ENCODE measurements at places on chromosomes 2 and 18. TPM values are rescaled to one million over a fixed set of nuclear protein-coding genes. Genes with fewer than 3 reads are reported as not detected.

The DLGAP1 gene
- not detected for total RNA-seq

The MAP3K20 gene
- 16.8 TPM for total RNA-seq

The FSHR gene
- not detected for total RNA-seq

The NT5C1B gene
- total RNA-seq = not detected

The SERPINB3 gene
- not detected for total RNA-seq

The CIDEA gene
- total RNA-seq = not detected

The MYL12A gene
- total RNA-seq = 725 TPM

The ERBB4 gene
- total RNA-seq = not detected

The ALPP gene
- total RNA-seq = not detected

The ADAM23 gene
- total RNA-seq = 0.18 TPM

The MTCL1 gene
- total RNA-seq = 0.91 TPM

The CFC1 gene
- not detected for total RNA-seq

The TXNDC2 gene
- not detected for total RNA-seq

The MROH2A gene
- total RNA-seq = not detected

The SERPINB7 gene
- total RNA-seq = not detected

The CRYBA2 gene
- not detected for total RNA-seq

The SLC1A4 gene
- 63.3 TPM for total RNA-seq

The PLCL1 gene
- 2.2 TPM for total RNA-seq

The DSG4 gene
- not detected for total RNA-seq

The SATB2 gene
- total RNA-seq = 0.07 TPM

The IL36A gene
- not detected for total RNA-seq

The SLC35F6 gene
- 18.5 TPM for total RNA-seq

The GREB1 gene
- total RNA-seq = 0.25 TPM

The RNU2-63P gene
- total RNA-seq = 22.6 TPM

The HOXD1 gene
- total RNA-seq = not detected

The AGXT gene
- not detected for total RNA-seq

The CYP1B1 gene
- 28.7 TPM for total RNA-seq

The ADNP2 gene
- total RNA-seq = 28.6 TPM

The CD302 gene
- total RNA-seq = 0.34 TPM

The DQX1 gene
- 1.1 TPM for total RNA-seq

The GPR75 gene
- 3.6 TPM for total RNA-seq

The LBX2 gene
- total RNA-seq = 0.50 TPM

The CNTNAP5 gene
- total RNA-seq = not detected

The SKOR2 gene
- not detected for total RNA-seq

The KLHL41 gene
- total RNA-seq = not detected

The B4GALT6 gene
- 2.1 TPM for total RNA-seq

The IL18RAP gene
- 4.2 TPM for total RNA-seq

The LRPPRC gene
- 99.2 TPM for total RNA-seq

The SLC38A11 gene
- total RNA-seq = not detected

The ANKRD23 gene
- 15.0 TPM for total RNA-seq

The IMMT gene
- 169 TPM for total RNA-seq

The TTC39C gene
- 69.2 TPM for total RNA-seq

The DGUOK gene
- total RNA-seq = 63.9 TPM

The DHRS9 gene
- not detected for total RNA-seq

The RAB11FIP5 gene
- total RNA-seq = 8.9 TPM

The NAT8 gene
- not detected for total RNA-seq

The FEV gene
- total RNA-seq = not detected

The GALNT5 gene
- total RNA-seq = not detected

The GAREM1 gene
- total RNA-seq = not detected

Data from T-helper 2 cell treated with Interferon-gamma antibody and Interleukin-4, amounts not matched to agents 100 ng/mL and 5 ng/mL, for 36 hours (primary cell).